A549 treated with ZK216348 at 1 μM for 4 hours (cell line): ENCODE measurements at places on chromosomes 7 and 10. TPM values are rescaled to one million over a fixed set of nuclear protein-coding genes. Genes with fewer than 3 reads are reported as not detected.

Gene NEUROD6
- total RNA-seq = not detected in 5 replicates

Gene CYP3A4
- not detected in 5 replicates for total RNA-seq

Gene GPR26
- total RNA-seq = not detected in 5 replicates

Gene CDNF
- 0.52 to 1.4 TPM (median 1.1 TPM) in 5 replicates for total RNA-seq
